Hematopoietic multipotent progenitor cell treated with erythropoietin and hydrocortisone succinate and interleukin-3 and kit ligand, for 15 days (in vitro differentiated cells): ENCODE measurements at places on chromosomes 3 and 15.

GRCh38 chr3:177358091-177358976 lies 161.1 kb upstream of the TBL1XR1 start:
- peak; percentile 39 for DNase-seq

GRCh38 chr15:73265536-73266153 lies 103.1 kb downstream of the HCN4 start:
- DNase-seq, result peak; percentile 27

- DNase-seq, result no peak
These were observed 2.0 kb downstream of the PPM1M start for GRCh38 chr3:52247409-52248164.

DNA sequence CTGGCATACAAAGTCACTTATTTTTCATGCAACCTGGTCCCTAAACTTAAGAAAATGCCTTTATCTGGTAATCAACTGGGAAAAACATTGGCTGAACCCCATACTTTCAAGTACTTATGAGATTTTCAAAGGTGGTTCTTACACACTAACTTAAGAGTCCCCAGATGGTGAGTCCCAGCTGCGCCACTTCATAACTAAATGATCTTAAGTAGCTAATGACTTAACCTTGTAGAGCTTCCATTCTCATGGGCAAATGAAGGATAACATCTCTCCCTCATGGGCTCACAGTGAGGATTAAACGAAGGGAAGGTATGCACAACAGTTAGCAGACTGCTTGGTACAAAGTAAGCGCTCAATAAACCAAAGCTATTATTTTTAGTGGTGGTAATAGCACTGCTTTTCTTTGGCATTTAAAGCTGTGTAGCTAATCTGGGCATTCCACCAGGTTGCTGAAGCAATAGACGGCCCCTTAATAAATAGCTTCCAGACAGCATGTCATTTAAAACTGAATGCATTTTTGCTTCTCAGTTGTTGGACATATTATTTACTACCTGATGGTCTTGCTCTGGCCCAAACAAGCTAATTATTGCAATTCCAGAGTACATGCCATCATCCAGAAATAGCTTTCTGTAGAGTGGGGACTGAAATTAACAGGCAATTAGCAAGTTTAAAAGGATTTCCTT lies 55.4 kb downstream of the LIPC start:
- DNase-seq, result no peak

DNA sequence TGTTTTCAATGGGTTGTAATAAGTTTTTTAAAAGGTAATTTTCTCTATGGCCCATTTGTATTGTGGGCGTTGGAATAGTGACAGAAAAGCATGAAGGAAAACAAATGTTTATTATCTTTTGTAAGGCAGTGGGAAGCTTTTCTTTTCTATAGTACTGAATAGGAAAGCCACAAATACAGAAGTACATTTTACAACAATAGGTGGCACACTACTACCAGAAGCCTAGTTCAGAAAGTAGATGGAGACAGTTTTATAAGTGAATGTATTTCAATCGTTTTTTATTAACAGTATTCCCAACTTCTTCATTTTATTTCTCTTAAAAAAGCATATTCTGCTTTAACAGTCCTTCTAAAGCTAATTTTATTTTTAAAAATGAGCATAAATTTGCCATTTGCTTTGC lies 296.7 kb downstream of the PTPRG start:
- no peak for DNase-seq

DNA sequence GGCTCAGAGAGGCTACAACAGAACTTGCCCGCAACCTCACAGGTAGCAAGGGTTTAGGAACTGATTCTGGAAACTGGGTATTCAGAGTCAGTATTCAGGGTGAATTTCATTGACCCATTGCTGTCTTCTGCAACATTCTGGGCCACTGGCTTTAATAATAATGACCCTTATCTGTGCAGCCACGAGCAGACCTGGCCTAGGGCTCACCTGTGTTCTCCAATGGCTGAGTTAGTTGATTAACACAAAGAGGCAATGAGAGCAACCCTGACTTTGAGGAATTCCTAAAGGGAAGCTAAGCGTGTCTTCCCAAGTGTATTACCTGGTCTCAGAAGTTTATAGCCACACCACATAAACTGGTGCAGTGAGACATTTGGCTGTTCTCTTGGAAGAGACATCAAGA lies 289.9 kb downstream of the EPHB1 start:
- DNase-seq, result no peak

DNA sequence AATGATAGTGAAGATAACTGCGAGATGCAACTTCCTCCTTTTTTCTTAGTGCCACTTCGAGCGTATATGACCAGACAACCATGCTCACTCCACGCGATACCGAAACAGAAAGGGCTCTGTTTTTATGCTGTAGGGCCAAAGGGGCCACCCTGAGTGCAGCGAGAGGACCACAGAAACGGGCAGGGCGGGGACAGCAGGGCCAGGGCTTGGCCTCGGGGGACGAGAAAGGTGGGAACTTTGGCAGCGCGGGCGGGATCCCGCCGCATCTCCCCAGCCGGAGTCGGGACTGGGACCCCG lies 483 bp downstream of the VPS13C start:
- peak; percentile 43 for DNase-seq

GRCh38 chr3:171840811-171841619 lies 2.1 kb upstream of the TMEM212 start:
- no peak for DNase-seq

DNA sequence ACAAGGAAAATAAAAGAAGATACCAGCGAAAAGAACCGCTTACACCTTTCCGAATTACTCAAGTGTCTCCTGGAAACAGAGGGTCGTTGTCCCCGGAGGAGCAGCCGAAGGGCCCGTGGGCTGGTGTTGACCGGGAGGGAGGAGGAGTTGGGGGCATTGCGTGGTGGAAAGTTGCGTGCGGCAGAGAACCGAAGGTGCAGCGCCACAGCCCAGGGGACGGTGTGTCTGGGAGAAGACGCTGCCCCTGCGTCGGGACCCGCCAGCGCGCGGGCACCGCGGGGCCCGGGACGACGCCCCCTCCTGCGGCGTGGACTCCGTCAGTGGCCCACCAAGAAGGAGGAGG lies 325 bp downstream of the ALCAM start:
- DNase-seq, result no peak

DNA sequence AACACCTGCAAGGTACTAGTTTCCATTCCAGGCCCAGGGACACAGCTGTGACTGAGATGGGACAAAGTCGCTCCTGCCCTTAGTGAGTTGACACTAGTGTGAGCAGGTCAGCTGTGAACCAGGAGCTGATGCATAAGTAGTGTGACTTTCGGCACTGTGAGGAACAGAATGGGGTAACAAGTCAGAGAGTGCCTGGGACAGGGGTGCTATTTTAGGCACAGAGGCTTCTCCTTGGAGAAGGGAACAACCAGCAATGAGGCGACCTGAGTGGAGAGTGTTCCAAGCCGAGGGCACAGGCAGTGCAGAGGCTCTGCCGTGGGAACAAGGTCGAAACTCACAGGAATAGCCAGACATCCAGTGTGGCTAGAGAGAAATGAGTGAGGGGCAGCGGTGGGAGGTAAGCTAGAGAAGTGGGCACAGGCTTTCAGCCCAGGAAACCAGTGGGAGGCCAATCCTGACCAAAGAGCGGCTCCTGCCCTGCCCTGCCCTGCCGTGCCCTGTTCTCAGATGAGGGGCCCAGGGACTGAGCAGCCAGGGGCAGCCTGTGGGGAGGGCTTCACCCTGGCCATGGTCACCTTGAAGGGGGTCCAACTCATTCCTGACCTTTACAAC lies 14.2 kb downstream of the DNAH1 start:
- no peak for DNase-seq

- peak; percentile 7 for DNase-seq
These were observed 579.8 kb downstream of the EDEM1 start for GRCh38 chr3:5767304-5767703.

DNA sequence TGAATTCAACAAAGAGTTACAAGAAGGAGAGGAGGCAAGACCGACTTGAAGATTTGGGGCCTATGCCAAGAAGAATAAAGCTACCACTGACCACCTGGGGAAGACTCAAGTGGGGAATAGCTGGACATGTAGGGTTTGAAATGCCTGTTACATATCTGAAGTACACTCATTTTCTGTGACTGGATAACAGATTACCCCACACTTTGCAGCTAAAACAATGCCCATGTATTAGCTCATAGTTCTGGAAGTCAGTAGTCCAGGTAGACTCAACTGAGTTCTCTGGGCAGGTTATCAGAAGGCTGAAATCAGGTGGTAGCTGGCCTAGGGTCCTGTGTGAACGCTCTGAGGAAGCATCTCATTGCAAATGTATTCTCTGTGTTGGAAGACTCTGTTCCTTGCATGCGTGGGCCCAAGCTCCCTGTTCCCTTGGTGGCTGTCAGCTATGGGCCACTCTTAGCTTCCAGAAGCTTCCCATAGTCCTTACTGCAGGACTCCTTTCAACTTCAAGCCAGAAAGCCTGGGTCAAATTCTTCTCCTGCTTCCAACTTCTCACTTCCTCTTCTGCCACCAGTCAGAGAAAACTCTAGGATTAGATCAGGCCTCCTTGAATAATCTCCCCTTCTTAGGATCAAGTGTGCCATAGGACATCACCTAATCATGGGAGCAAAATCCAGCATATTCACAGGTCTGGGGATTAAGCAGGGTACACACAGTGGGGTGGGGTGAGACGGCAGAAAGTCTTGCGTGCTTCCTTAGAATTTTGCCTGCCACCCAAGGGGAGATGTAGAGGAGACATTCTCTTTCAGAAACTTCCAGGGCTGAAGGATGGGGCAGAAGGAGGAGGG lies 187.8 kb downstream of the SHQ1 start:
- no peak for DNase-seq

DNA sequence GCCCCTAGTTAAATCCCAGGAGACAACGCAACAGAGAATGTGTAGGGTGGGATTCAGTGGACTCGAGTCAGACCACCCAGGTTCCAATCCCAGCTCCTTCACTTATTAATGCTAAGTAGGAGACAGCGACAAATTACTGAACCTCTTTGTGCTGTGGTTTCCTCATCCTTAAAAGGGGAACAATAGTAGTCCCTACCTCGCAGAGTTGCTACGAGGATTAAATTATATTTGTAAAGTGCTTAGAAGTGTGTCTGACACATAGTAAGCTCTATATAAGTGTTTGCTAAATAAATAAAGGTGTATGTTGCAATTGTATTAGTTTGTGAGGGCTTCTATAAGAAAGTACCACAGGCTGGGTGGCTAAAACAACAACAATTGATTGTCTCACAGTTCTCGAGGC lies 58.0 kb upstream of the PPARG start:
- DNase-seq, result no peak

- no peak for DNase-seq
These were observed 1.1 kb upstream of the ECT2 start for GRCh38 chr3:172749230-172749965.

GRCh38 chr3:66104535-66104934 lies 65.8 kb upstream of the MAGI1 start:
- no peak for DNase-seq

- no peak for DNase-seq
These were observed 21.6 kb upstream of the SPTBN5 start for GRCh38 chr15:41915255-41915994.

- no peak for DNase-seq
These were observed 7.9 kb upstream of the WNT5A start for GRCh38 chr3:55494976-55495375.

- no peak for DNase-seq
These were observed 182.3 kb upstream of the NDN start for GRCh38 chr15:23869396-23869795.

DNA sequence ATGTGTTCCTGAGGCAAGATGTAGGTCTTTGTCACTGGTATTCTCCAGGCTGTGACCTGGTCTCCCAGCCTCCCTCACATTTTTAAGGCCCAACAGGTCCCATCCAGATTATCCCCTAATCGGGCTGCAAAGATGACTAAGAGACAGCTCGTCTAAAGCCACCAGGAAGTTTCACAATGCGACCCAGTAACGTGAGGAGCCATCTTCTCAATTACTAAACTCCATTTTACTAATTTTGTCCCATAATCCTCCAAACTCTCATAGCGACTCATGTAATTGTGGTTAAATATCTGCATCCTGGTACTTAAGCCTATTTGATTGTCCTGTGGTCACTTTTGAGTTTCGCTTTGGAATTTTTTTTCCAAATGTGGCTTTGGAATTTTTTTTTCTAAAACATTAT lies 8.7 kb upstream of the PLA2G4F start:
- DNase-seq, result no peak

- DNase-seq, result no peak
These were observed 730 bp downstream of the ZKSCAN7 start for GRCh38 chr3:44555723-44556122.

GRCh38 chr3:16675805-16676204 lies 70.6 kb upstream of the DAZL start:
- DNase-seq, result no peak

DNA sequence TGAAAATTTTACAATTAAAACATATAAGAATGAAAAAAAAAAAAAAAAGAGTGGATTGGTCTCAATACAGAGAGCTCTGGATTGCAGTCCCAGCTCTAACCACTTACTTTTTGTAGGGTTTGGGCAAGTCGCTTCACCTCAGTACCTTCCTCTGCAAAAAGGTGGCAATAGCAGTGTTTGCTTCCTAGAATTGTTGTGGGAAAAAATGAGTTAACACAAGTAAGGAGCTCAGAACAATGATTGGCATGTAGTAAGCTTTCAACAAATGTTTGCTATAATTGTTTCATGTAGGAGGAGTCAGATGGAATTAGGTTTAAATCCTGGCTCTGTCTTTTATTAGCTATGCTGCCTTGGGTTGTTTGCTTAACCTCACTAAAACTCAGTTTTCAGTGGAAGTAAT lies 425.2 kb upstream of the TBL1XR1 start:
- DNase-seq, result no peak

DNA sequence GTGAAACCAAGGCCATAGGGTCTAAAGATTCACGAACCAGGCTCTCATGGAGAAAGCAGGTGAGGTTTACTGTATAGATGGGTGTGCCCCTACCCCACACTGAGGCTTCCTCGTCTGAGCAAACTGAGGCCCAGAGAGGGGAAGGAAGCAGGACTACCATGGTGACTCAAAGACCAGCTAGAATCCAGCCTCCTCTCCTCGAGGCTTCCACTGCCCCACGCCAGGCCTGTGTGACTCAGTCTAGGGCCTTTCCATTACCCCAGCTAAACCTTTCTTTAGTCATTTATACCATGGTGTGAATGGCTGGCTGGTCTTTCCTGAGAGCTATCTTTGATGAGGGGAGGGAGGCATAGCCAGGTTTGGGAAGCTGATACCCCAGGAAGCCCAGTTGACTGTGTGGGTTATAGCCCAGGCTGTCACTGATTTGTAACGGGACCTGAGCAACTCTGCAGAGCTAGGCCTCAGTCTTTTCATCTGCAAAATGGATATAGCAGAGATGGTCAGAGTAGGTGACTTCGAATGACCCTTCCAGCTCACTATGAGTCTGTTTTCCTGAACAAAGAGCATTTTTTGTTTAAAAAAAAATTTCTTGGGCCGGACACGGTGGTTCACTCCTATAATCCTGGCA lies 3.0 kb upstream of the RHO start:
- no peak for DNase-seq

DNA sequence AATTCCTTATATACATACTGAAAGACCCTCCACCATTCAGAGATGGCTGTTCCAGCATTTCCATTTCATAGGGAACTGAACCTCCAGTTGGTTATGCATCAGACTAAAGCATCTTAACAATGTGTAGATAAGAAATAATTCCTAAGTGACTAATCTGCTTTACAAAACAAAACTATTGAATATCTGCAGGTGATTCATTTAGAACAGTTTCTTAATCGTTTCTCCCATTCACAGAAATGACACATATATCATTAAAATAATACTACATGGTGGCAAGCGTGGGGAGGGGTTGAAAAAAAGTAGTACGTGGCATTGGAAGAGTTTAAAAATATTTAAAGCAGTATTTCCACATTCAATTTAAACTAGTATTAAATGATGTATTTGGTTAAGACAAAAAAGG lies 19.5 kb downstream of the COPS2 start:
- DNase-seq, result no peak
